ENCODE measurements at places on chromosomes 6 and 20.

DNA sequence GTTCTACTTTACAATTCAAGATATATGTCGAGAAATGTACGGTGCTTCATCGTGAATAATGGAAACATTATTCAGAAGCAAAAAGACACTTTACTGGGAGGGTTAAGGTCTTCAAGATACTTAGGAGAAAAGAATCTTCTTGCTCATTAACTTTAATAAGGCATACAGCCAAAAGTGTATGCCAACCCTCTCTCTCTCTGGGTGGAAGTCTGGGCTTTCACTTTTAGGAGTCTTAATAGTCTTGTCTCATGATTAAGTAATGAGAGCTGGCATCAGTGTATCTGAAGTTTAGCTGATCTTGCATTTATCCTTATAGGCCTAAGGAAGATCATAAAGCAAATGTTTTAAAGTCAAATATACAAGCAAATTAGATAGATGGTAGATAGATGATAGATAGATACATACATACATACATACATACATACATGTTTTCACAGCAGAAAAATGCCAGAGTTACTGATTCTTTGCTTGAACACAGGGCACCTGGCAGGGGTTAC, 21.5 kb downstream of the OLIG3 start:
- DNase-seq = no peak

- no peak for DNase-seq
Measured at GRCh38 chr6:140970485-140970884, 1162.2 kb upstream of the GJE1 start.

DNA sequence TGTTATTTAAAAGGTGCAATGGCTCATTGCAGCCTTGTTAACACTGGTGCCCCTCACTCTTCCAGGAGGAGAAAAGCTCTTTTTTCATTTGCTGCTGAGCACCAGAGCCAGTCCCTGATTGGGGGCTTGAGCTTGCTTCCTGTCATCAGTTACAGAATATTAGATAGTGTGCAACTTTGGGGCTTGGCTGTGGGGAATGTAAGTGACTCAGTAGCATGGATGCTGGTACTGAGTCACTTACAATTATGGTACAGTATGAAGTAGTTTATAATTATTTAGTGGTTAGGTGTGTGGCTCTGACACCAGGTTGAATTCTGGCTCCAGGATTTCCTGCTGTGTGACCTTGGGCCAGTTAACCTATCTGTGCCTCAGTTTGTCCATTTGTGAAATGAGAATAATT, 37.6 kb downstream of the ANKS1A start:
- no peak for DNase-seq

DNA sequence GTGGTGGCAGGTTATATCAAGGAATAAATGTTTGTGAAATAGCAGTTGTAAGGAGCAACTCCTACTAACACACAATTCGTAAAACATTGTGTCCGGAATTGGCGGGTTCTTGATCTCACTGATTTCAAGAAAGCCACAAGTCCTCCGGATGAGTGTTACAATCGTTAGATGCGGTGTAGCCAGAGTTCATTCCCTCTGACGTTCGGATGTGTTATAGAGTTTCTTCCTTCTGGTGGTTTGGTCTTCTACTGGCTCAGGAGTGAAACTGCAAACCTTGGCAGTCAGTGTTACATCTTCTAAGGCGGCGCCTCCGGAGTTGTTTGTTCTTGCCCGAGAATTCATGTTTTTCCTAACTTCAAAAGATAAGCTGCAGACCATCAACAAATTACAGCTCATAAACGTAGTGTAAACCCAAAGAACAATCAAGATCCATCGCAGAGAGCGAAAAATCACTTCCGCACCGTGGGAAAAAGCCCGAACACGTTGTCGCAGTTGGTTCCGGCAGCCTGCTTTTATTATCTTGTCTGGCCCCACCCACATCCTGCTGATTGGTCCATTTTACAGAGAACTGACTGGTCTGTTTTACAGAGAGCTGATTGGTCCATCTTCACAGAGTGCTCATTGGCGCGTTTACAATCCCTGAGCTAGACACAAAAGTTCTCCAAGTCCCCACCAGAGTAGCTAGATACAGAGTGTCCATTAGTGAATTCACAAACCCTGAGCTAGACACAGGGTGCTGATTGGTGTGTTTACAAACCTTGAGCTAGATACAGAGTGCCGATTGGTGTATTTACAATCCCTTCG, 58.2 kb downstream of the TRIM27 start:
- DNase-seq = no peak

DNA sequence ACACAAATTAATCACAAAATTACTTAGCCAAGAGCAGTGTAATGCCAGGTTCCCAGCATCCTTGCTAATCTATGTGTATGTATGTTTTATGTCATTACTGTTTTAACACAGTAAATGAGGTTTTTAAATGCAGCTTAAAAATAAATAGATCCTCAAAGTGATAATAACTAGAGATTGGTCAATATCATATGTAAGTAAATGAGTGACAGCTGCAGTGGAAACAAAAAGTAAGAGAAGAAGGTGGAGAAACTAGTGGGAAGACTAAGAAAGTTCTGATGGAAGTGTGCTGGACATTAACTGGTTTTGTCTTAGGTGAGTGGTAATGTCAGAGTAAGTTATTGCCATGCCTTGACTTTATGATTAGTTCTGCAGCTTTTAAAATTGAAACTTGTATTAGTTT, 1.9 kb upstream of the GJB7 start:
- no peak for DNase-seq

DNA sequence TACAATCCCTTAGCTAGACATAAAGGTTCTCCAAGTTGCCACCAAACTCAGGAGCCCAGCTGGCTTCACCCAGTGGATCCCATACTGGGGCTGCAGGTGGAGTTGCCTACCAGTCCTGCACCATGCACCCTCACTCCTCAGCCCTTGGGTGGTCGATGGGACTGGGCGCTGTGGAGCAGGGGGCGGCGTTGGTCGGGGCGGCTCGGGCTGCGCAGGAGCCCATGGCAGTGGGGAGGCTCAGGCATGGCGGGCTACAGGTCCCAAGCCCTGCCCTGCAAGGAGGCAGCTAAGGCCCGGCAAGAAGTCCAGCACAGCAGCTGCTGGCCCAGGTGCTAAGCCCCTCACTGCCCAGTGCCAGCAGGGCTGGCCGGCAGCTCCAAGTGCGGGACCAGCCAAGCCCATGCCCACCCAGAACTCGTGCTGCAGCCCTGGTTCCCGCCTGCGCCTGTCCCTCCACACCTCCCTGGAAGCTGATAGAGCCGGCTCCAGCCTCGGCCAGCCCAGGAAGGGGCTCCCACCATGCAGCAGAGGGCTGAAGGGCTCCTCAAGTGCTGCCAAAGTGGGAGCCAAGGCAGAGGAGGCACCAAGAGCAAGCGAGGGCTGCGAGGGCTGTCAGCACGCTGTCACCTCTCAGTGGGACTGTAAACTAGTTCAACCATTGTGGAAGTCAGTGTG, 912.1 kb downstream of the PHF3 start:
- DNase-seq = no peak
